Liver (tissue), 10 donors: ENCODE measurements at places on chromosomes 3 and 15. TPM values are rescaled to one million over a fixed set of nuclear protein-coding genes. Genes with fewer than 3 reads are reported as not detected.

- no peak for DNase-seq
Observed at GRCh38 chr3:1103525-1103924, 10.7 kb downstream of the CNTN6 start.

- DNase-seq: no peak
Observed at GRCh38 chr15:66542896-66543295, 22.9 kb downstream of the LCTL start.

DNA sequence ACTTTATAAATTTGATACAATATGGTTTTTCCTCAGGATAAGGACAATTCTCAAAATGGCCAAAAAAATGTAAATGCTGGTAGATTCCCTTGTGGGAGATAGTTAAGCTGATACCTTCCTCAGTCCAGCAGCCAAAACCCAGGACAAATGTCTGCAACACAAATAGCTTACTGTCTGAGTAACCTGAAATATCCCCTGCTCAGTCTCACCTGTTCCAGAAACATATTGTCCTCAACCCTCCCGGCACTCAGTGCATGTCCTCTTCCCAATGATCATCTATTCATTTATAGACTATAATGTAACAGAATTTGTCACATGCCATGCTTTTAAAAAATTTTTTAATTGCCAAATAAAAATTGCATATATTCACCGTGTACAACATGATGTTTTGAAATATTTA, 12.2 kb downstream of the RBSN start:
- DNase-seq: no peak

Gene CHRM5
- total RNA-seq: not detected

DNA sequence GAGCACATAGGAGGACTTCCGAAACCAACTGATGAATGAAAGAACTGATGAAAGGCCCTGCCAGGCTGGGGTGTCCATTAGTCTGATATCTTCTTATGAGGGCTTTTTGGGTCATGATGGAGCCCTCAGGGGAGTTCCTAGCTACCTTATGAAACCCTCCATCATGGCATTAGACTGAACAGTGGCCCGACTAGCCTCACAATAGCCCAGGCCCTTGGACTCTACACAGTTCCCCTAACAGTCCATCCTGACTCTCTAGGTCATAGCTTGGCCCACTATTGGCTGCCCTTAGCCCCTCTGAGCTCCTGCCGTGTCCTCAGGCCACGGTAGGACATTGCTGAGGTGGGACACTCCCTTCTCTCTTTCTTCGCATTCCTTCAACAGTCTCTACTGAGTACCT, 365.9 kb downstream of the CACNA2D3 start:
- DNase-seq: no peak

DNA sequence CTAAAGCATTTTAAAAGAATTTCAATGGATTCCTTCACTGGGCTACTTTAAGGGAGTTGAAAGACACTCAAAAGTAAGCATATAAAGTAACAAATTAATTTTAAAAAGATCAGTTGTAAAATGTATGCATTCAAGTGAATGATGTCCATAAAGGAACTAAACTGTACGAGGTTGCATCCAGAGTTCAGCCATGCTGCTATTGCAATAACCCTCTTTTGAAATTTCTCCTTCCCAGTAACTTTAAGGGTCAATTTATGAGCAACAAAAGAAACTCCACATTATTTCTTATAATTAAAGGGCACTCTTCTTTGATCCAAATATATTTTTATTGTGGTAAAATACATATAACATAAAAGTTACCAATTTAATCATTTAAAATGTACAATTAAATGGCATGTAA, 22.9 kb downstream of the BTLA start:
- no peak for DNase-seq

DNA sequence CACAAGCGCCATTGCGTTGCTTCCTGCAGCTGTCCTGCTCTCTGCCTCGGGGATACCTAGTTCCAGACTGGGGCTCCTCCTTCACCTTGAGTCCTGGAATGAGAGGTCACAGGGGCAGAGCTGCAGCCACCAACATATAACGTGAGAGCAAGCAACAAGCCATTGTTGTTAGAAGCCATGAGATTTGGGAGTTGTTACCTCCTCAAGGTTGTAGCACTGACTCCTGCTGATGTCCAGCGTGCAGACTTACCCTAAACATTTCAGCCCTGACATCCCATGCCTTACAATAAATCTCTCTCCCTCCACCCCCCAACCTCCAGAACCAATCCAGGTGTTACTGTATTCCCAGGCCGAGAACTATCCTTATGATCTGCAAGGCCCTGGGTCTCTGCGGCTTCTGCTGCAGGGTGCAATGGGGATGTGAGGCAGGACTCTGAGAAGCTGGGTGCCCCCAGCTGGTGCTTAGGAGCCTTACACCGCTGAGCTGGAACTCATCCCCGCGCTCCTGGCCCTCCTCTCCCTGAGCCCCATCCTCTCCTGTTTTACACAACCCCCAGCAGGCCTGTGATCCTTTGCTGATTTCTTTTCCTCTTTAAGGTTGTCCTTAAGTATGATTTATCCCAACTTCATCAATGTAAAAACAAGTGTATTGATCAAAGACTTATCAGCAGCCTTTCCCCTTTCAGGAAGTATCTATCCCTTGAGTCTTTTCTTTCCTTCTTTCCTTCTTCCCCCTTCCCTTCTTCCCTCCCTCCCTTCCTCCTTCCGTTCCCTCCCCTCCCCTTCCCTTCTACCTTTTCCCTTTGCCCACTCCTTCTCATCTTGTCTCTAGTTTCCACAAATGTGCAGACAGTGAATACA, 84.2 kb upstream of the ABHD2 start:
- DNase-seq: no peak

Gene CYP1A1
- 4.4 TPM for total RNA-seq
